ENCODE measurements at places on chromosomes 4 and X. TPM values are rescaled to one million over a fixed set of nuclear protein-coding genes. Genes with fewer than 3 reads are reported as not detected.

The ELOVL6 gene
- 14.3 TPM for total RNA-seq

The LDOC1 gene
- total RNA-seq, result 7.9 TPM

The FRYL gene
- 38.8 TPM for total RNA-seq

The CCDC120 gene
- total RNA-seq, result 2.4 TPM

The FAM133A gene
- total RNA-seq, result 0.06 TPM

The FAM9A gene
- not detected for total RNA-seq

The PRR32 gene
- 3.9 TPM for total RNA-seq

The ABLIM2 gene
- total RNA-seq, result 14.3 TPM

The STATH gene
- total RNA-seq, result not detected

The CUL4B gene
- 29.1 TPM for total RNA-seq

The BANK1 gene
- total RNA-seq, result 1.6 TPM

The CT45A1 gene
- not detected for total RNA-seq

The FGF16 gene
- 0.12 TPM for total RNA-seq

The FGFR3 gene
- 5.4 TPM for total RNA-seq

The CFP gene
- 3.9 TPM for total RNA-seq

The GPR78 gene
- total RNA-seq, result not detected

The ZNF732 gene
- total RNA-seq, result not detected

The NKAP gene
- total RNA-seq, result 6.8 TPM

The CFAP47 gene
- total RNA-seq, result not detected

The CT45A10 gene
- not detected for total RNA-seq

The APLN gene
- 18.0 TPM for total RNA-seq

The HPGDS gene
- total RNA-seq, result 2.0 TPM

The PNMA6F gene
- not detected for total RNA-seq

The MAGEA2B gene
- total RNA-seq, result not detected

The CHM gene
- total RNA-seq, result 13.8 TPM
